ENCODE measurements at places on chromosomes 7 and 10. TPM values are rescaled to one million over a fixed set of nuclear protein-coding genes. Genes with fewer than 3 reads are reported as not detected.

The APBB1IP gene
- polyA plus RNA-seq = not detected

The GIMAP5 gene
- polyA plus RNA-seq = not detected

The ACSM6 gene
- polyA plus RNA-seq = not detected

The PODXL gene
- 4.5 TPM for polyA plus RNA-seq

The STEAP1B gene
- not detected for polyA plus RNA-seq
